ENCODE measurements at places on chromosomes 6 and 20.

DNA sequence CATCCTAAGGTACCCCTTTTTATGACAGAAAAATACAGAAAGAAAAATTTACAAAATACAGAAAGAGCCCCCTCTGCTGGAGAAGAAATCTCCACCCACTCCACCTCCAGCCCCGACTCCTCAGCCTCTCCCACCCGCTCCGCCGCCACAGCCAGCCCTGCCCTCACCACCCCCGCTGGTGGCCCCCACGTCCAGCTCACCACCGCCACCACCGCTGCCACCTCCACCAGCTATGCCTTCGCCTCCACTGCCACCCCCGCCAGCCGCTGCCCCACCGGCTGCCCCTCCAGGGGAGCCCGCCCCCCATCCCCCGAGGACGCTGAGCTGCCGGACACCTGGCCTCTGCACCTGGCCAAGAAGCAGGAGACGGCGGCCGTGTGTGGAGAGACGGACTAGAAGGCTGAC is 17.7 kb downstream of the WFDC2 start:
- no peak for DNase-seq

DNA sequence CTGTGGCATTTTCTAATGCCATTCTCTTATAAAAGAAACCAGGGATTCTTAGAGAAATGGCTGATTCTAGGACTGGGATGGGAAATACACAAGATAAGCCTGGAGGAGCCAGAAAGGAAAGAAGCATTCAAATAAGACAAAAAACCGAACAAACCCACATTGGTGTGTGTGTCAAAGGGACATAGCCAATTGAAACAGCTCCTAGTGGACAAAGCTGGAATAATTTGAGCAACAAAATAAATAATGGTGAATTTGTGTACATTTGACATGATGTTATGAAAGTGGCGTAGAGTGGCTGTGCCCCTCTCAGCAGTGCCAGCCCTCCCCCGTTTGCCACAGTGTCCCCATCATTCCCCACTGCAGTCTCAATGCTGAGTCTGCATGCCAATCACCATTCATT is 55.5 kb downstream of the B3GAT2 start:
- DNase-seq = no peak

- DNase-seq = no peak
These were observed 205.7 kb downstream of the ATXN1 start for GRCh38 chr6:16555550-16555949.

DNA sequence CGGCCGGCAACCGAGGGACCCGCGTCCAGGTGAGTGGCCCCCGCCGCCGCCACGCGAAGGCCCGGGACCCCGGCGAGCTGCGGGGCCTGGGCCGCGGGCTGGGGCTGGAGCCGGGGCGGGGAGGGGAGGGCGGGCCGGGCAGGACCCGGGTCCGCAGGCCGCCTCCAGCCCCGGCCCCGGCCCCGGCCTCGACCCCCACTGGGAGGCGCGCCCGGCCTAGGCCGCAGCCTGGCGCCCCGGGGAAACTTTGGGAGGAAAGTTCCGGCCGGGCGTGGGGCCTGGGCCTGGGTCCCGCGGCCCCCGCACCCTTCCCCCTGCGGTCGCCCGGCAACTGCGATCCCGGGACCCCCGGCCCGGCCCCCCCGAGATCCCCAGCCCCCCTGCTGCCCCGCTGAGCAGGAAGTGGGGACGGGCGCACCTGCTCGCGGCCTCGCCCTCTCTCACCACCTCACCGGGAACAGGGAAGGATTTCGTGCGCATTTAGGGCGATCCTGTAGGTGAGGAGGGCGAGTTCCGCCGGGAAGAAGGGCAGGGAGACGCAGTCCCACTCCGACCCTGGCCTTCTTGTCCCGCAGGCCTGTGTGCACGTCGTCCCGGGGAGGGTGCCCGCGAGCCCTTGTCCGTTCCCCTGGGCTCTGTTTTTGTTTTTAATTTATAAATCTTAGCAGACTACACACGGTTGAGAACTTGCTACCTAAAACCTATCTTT is 402 bp downstream of the OSBPL2 start:
- DNase-seq = no peak

GRCh38 chr20:51560550-51561307 is 18.2 kb upstream of the NFATC2 start:
- DNase-seq = peak; percentile 72

Data from umbilical cord (tissue), 2 donors.